ENCODE measurements at places on chromosomes 7 and 10.

- DNase-seq = no peak
Measured at GRCh38 chr10:60560451-60560850, 170.8 kb upstream of the ANK3 start.

DNA sequence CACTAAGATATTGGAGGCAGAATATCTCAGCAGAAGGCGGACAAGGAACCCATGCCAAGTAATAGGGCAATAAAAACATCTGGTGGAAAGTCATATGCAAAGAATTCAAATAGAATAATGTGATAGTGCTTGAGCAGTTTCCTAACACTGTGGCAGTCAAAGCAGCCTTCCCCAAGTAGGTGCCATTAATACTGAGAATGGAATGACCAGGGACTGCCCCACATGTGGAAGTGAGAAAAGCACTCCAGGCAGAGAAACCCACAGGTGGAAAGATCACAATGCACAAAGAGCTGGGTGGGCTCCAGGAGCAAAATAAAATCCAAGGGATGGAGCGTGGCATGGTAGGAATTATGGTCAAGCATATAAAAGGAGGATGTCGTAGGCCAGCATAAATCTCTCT, 64.4 kb upstream of the NME8 start:
- DNase-seq = no peak

- no peak for DNase-seq
Measured at GRCh38 chr10:84308021-84308420, 20.4 kb upstream of the CCSER2 start.

DNA sequence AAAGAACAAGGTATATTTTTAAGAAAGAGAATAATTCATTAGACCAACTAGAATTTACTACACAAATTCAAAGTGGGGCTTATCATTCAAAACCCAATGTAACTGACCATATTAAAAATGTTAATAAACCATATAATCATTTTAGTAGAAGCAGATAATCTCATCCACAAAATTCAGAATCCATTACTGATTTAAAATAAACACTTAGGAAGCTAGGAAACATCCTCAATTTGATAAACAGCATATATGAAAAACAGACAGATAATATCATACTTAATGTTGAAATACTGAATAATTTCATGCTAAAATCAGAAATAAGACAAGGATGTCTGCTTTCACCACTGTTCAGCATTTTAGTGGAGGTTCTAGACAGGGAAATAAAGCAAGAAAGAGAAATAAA, 902.8 kb upstream of the PHF14 start:
- DNase-seq = no peak

DNA sequence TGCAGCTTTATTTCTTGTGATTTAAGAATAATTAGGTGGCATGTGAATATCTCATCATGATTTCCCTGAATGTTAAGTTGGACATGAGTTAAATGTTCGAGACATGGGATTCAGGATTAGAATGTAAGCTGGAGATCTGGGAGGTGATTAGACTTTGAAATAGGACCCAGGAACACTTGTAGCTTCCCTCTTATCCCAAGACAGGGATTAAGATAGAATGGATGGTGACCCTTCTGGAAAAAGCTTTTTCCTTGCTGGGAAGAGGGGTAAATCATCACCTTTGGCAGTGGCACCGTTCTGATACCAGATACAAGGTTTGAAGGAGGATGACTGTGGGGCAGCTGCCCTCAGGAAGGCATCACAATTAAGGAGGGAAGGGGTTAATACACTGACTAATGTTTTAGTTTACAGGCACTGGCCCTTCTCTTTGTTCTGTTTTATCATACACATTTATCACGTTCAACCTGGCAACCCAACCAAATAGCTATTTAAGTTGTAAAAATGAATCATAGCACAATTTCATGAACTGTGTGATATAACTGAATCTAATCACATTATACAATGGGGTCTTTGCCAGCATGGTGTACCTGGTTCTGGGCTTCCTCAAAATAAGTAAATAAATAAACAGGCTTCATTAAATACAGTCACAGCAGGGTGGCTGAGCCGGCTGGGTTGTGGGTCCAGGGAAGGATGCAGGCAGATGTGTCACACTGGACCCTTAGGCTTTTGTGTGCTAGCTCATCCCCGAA, 212.7 kb downstream of the LRMDA start:
- no peak for DNase-seq

DNA sequence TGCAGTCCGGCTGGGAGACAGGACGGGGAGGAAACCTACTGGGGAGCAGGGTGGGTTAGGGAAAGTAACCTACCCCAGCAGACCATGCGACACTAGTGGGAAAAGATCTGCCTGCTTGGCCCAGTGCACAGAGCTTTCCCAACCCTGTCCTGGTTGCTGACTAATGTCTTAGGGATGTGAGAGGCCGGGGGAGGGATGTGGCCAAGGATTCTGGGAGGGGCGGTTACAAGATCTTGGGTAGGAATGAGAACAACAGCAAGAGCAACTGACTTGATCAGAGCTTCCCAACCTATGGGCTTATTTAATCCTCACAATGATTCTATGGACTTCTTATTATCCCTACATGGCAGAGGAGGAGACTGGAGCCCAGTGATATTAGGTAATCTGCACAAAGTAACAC, 24.0 kb upstream of the EIF5AL1 start:
- DNase-seq = peak; percentile 96

GRCh38 chr10:117457071-117457810, 82.0 kb upstream of the PDZD8 start:
- DNase-seq = no peak

DNA sequence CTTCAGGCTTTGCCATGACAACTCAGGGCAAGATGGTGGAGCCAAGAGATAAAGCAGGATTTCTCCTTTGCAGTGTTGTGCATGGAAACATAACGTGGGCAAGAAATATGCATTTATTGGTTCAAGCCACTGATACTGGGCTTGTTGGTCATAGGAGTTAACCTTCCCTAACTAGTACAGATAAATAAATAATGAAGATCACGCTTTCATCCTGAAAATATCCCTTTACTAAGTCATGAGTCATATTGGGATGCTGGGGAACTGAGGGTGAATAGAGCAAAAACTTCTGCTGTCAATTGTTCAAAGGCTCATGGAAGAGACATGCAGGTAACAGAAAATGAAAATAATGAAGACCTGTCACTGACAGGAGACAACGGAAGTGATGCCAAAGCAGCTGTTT, 55.5 kb downstream of the TES start:
- no peak for DNase-seq

DNA sequence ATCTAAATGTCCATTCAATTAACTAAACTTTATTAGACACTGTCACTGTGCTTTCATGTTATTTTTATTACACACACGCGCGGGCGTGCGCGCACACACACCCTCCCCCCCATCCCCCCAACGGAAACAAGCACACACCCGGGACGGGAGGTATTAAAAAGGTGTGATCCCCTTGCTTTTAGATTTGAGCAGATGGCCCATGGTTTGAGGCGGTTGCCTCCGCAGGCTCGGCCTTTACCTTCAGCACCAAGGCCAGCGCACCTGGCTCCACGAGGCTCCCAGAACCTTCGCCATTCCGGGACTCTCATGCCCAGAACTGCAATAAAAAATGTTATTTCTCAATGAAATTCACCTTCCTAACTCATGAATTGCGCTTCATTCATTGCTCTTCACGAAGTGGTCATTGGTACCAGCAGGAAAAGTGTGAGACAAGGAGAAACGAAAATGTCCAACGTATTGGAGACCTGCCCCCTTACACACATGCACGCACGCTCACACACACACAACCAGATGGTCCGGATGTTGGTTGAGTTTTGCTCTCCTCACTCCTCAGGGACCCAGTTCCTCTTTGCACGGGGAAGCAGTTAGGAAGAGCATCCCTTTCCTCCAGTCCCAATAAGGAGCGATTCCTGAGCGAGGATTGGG, 20.8 kb upstream of the PTF1A start:
- DNase-seq = peak; percentile 71
